ENCODE measurements at places on chromosomes 5 and 9.
A peak's percentile ranks its signal among the peaks of the same experiment; 100 is the strongest.

GRCh38 chr9:28538132-28538531 lies 964.9 kb upstream of the C9orf72 start:
- no peak for DNase-seq

DNA sequence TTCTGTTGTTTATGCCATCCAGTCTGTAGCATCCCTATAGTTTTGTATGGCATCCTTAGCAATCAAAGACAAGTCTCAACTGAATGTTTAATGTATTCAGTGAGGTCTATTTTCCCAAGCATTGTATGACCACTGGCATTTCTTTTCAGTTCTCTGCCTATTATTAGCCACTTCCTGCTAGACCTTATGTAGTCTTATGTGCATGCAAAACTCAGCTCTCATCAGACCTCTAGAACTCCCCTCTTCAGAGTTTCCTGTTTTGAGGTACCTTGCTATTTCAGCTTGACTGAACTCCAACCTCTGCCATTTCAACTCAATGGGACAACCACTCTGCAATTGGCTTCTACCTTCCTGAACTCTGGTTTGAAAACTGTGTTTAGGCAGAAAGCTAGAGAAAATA lies 113.2 kb downstream of the SLC25A46 start:
- no peak for DNase-seq

- no peak for DNase-seq
Observed at GRCh38 chr5:79521156-79521555, 7.2 kb upstream of the HOMER1 start.

DNA sequence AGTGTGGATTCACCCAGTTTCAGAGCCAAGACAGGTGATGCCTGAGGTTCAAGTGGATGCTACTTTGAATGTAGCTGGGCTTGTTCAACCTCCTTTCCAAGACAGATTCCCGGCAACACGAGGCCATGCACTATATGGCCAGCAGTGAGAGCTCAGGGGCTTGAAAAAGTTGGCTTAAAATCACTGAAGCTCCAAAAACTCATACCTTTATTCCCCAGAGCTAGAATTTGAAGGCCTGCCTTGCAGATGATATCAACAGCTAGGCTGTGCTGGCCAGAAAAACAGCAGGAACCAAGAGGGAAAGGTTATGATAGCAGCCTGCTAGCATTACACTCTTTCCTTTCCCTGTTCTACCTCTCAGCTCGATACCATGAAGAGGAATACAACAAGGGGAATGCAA lies 120.2 kb upstream of the DAB2 start:
- no peak for DNase-seq

DNA sequence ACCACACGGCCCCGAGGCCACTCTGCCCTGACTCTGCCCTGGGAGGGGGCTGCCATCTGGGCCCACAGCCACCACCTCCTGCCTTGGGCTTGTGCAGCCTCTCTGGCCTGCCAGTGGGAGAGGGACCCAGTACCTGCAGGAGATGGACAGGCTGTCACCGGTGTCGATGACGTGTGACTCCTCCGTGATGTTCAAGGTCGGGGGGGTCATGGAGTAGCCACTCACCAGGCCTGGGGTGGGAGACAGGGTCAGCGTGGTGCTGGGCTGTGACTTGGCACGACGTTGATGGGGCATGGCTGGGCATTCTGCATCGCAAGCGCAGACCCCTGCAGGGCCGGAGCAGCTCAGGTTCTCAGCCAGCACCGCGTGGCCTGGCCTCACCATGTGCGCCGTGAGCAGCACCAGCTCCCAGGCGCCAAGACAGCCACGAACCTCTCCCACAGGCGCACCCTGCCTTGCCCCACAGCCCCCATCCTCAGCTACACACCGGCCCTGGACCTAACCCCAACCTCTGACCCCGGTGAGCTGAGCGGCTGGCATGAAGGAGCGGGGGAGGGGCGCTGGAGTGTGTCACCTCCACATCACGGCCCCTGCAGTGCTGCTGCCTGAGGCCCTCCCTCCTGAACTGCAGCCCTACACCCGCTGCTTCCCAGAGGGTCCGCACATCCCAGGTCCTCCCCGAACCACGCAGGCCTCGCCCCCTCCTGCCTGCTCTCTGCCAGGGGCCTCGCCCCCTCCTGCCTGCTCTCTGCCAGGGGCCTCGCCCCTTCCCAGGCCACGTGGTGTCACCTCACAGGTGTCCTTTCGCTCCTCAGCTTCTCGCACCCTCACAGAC lies 17.6 kb downstream of the FLT4 start:
- no peak for DNase-seq

DNA sequence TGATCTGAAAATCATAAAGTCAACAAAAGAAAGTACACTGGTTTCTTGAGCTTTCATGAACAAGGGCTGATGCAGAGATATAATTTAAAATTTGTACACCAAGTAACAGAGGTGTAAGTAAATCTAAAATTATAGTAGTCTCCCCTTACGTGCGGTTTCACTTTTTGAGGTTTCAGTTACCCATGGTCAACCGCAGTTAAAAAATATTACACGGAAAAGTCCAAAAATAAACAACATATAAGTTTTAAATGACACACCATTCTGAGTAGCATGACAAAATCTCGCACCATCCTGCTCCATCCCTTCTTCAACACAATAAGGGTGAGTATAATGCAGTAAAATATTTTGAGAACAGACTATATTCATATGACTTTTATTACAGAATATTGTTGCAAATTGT lies 54.4 kb downstream of the AUH start:
- DNase-seq, result no peak

- DNase-seq, result peak; percentile 19
Observed at GRCh38 chr5:2038321-2039179, 155.8 kb upstream of the IRX4 start.

DNA sequence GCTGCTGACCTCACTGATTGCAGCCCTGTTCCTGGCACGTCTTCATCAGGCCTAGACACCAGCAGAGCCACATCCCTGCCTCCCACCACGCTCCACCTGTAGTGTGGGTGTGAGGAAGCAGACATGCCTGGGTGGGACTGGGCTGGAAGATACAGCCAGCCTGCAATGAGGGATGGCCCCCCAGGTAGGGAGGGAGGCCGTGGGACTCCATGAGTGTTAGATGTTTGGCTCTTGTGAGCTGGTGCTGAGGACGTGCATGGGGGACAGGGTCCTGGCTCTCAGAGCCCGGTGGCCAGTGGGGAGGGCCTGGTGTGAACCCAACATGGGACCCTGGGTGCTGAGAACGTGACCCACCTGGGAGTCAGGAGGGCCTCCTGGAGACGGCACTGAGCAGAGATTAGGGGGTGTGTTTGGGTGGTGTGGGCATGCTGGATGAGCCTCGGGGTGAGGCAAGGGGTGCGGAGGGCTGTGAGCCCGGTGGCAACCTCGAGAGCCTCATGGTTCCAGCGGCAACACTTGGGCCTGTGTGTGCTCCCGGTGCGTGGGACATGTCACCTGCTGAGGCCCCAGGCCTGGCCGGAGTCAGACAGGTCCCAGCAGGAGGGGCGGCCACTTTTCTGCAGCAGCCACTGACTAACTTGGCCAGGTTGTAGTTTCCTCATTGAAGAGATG lies 87.6 kb downstream of the PHF2 start:
- DNase-seq, result no peak

DNA sequence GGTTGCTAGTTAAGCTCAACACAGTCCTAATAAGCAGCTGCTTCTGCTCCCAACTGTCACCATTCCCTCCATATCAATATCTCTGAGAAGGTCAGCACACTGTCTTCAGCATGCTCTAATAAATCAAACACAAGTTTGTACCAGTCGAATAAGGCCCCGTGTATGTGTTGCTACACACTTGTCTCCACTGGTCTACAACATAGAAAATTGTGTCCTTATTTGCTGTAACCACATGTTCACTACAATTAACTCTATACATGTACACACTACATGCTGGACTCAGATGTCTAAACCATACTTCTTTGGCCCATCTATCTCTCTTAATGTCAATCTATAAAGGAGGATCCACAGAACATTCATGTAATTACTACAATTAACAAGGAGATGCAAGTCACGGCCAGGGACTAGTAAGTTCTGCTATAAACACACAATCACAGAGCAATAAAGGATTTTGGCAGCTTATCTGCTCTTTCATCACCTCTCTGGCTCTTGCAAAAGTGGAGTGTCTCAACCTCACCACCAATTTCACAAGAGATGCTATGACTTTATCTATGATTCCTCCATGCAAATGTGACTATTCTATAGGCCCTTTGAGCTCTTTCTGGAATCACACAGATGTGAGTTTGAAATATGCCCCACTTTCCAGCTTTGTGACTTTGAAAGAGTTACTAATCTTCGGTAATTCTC lies 143.9 kb downstream of the SEMA5A start:
- DNase-seq, result no peak

- no peak for DNase-seq
Observed at GRCh38 chr5:43193181-43193893, 1.3 kb downstream of the NIM1K start.

GRCh38 chr9:73682789-73683188 lies 531.1 kb downstream of the ANXA1 start:
- DNase-seq, result no peak

- DNase-seq, result no peak
Observed at GRCh38 chr9:86764221-86764624, 183.1 kb downstream of the GAS1 start.

DNA sequence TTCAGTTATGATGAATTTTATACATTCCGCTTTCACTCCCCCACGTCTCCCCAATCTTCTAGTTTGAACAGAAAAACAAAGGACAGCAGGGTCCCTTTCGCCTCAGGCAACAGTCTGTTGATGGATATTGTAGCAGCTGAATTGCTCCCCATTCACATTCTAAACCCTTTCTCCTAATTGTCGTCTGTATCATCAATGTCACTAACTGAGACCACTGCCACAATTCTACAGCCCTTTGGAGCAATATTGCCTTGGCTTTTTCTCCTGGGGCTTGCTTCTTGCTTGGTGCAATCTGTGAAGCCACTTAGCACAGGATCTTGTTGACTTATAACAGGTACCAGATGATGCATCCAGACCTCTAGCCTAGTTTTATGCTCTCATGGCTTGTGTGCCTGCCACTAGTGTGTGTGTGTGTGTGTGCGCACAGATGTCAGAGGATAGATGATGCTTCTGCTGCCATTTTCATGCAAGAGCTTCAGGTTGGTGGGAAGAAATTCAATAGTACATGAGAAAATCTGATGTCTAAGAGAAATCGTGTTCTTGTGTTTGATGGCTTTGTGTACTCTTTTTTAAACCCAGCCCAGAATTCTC lies 195.2 kb upstream of the ISL1 start:
- DNase-seq, result no peak

DNA sequence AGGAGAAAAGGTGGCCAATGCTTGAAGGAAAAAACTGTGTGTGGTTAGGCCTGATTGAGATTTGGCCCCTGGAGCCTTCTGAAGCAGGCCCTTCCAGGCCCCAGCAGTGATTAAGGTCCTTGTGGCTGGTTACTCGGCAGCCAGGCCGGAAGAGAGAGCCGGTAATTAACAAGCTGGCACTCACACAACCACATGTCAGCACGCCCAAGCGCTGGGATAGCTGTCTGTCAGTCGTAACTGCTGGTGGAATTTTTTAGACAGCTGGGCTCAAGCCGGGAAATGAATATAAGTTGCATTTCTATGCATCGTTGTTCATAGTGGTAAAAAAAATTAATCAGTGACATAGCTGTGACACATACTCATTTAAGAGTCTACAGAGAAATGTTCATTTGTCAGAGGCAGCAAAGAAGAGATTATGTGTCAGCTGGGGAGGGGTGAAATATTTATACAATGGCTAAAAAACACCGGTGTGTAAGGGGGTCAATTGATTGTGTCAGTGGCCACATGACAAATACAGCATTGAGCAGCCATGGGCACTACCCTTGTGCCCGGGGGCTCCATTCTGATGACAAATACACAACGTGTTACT lies 13.7 kb upstream of the ARAP3 start:
- no peak for DNase-seq

DNA sequence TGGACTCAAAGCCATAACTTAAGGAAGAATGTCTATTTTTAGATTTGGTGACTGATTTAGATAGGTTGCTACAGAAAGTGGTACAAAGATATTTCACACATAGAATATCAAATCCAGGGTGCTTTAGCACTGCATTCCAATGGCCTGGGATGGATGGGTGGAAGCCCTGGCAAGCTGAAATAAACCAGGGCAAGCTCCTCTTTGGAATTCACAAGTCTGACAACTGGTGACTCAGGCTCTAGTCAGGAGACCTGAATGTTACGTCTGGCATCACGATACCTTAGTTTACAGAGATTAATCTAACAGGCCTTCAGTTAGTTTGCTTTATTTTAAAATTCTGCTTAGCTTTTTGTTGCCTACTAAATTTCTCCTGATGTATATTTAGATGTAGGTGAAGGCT lies 144.0 kb downstream of the TMC1 start:
- no peak for DNase-seq

DNA sequence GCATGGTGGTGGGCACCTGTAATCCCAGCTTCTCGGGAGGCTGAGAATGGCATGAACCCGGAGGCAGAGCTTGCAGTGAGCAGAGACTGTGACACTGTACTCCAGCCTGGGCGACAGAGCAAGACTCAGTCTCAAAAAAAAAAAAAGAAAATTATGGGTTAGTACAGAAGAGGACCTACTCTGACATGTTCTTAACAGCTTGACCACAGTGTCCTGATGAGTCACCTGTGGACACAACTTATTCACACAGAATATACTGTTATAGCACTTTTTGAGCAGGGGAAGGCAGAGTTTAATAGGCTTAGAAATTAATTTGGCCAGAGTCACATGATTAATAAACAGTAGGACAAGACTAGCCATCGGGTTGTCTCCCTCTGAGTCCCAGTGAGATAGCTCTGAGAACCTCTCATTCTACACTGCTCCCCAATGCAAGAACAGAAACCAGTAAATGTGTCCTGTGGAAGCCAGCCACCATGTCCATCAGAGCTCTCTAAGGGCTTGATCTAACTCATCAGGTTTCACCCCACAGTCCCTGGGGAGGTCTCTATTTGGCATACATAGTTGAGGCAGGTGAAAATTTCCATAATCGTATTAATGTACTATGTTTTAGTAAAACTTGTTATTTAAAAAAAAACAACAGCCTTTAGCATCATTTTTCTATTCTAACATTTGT lies 1077.9 kb upstream of the C9orf72 start:
- DNase-seq, result no peak

GRCh38 chr5:54388409-54388808 lies 67.1 kb upstream of the HSPB3 start:
- no peak for DNase-seq

Data from KG1 (cell line).